SW 1271 (cell line): ENCODE measurements at places on chromosomes 3 and 15.

GRCh38 chr15:37104424-37104981 is 4.2 kb upstream of the MEIS2 start:
- no peak for DNase-seq

- DNase-seq = no peak
Measured at GRCh38 chr3:79368403-79368802, 399.4 kb downstream of the ROBO1 start.

DNA sequence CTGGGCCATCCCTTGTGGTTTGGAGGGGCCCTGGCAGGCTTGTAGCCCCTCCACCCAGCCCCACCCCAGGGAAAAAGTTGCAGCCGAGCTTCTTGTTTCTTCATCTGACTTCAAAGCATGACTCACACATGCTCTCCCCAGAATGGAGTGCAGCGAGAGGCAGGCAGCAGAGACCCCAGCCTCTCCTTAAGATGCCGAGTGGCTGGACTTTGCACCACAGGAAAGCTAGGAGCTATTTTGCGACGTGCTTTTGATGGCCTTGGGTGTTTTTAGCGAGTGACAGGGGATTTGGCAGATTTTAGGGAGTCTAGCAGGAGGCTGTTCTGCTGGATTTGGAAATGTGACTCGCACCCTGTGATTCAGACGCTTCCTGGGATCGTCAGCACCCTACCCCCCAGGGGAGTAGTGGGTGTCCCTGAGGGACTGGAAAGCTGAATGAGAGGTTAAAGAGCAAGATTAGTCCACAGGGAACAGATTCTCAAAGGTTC is 14.2 kb downstream of the BAHD1 start:
- no peak for DNase-seq

DNA sequence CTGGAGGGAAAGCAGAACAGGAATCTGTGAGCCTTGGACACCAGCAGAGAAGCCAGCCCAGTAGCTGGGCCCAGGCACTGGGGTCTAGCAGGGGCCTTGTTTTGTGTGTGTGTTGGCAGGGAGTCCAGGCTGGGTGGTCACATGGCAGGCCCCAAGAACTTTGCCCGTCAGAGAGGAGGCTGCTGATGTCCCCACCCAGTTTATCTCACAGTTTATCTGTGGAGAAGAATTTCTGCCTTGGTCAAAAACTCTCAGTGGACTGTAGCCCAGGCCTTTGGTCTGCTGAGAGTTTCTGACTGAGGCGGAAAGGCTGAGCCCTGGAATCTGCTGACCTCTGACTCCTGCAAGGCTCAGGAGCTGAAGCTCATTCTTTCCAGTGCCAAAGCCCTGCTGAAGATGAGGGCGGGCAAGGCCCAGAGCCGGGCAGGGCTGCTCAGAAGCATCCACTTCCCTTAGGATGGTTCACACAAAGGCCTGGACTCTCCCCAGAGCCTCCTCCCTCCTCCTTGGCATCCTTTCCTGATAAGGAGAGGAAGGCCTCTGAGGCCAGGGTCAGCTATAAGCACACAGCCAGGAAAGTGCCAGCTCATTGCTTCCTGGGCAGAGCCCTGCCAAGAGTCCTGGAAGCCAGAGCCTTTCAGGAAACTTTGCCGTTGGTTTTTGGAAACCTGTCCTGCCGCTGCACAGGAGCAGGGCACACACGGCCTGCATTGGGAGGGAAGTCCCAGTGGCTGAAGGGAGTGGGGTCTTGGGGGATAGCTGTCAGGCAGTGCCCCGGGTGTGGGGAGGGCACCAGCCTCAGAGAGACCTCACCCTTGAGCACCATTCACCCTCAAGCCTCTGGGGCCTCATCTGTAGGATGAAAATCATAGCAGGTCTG is 37.2 kb upstream of the SLCO2A1 start:
- DNase-seq = no peak

DNA sequence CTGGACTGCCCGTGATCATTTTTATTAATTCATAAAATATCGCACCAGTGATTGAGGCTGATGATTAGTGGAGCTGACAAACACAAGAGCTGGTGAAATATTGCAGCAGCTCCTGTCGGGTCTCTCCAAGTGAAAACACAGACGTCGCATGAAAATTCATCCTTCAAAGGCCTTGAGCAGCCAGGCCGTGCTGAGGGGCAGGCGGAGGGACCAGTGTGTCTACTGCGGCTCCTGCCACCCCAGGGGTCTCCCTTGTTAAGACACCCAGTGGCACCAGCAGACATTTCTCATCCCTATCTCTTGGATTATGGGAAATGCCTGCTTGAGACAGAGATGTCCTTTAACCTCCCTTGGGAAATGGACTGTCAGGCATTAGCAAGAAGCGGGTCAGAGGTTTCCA is 289.4 kb upstream of the TLE3 start:
- DNase-seq = no peak

DNA sequence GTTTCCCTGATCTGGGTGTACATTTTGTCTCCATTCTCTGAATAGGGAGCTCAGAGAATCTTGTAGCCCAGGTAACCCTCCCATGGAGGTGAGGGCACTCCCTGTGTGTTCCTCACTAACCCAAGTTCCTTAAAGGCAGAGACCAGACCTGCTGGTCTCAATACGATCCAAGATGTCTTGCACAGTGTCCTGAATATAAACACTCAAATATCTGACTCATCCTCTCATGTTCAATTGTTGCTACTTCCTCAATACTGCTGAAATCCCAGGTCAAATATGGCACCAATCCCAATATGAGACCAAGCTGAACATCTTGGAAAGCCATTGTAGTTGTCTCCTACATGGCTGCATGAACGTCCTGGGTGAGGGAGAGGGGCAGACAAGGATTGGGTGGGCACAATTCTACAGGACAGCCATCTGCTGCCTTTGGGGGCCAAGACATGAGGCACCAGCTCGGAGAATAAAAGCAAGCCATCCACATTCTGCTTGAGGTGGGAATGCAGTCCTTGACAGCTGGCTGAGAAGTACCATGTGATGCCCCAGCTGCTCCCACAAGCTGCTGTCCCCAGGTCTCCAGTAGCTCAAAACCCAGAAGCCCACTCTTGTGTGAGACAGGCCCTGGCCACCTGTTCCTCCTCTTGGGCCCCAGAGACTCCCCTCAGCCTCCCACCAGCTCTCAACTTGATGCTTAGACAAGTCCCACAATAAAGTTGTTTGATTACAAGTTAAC is 18.2 kb downstream of the TBC1D2B start:
- DNase-seq = no peak

- DNase-seq = no peak
Measured at GRCh38 chr3:119669906-119670570, 7.2 kb downstream of the COX17 start.

GRCh38 chr15:42404461-42405235 is 45.3 kb downstream of the CAPN3 start:
- DNase-seq = no peak

- DNase-seq = no peak
Measured at GRCh38 chr3:104909721-104910120, 457.0 kb upstream of the ALCAM start.

- no peak for DNase-seq
Measured at GRCh38 chr3:69181592-69182211, 59.3 kb upstream of the LMOD3 start.

GRCh38 chr3:61819861-61820260 is 258.5 kb downstream of the PTPRG start:
- DNase-seq = no peak

DNA sequence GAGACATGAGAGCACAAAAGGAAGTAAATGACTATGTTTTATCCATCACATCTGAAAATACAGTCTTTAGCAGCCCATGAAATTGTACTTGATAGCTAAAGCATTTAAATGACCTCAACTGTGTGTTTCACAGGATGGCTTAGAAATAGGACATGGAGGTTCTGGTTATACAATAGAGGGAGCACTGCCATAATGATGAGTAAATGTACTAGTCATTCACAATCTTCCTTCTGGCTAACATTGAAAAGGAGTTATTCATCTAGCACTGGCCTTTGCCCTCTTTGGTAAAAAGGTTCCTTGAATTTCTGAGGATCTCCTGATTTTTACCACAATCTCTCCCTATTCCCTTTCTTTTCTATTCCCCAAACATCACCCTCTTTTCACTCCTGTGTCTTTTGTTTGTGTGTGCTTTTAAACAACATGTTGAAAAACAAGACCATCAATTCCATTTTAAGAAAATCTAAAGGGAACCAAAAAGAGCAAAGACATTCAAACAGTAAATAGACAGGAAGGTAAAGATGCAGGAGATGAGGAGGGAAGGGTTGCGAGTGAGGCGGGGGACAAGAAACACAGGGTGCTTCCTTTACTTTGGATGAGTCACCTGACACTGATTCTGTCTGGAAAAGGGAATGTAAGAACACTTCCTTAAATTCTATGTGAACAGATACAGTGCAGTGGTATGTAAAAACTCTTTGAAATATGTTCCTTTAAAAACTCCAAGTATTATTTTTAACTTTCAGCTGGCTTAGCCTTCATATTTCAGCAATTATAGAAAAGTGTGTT is 619.0 kb downstream of the MECOM start:
- peak; percentile 44 for DNase-seq

DNA sequence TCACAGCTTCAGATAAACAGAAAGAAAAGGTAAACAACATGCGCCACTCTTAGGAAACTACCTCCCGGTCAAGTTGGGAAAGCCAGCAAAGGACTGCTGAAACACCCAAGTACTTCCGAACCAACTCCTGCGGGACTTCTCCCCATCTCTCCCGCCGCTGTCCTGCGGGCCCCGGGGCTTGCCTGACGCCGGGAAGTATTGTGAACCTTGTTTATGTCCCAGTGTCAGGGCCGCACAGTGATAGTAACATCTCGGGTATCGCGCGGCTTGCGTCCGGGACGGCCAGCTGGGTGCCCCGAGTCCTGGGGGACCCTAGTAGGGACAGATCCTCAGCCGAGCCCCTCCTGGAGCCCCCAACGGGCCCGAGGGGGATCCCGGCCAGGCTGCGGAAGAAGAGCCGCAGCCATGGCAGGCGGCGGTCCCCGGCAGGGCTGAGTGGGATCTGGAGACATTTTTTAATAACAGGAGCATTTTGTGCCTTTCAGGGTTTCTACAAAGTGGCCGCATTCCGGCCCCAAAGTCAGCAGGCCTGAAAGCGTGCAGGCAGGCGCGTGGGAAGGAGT is 756 bp downstream of the CLPX start:
- DNase-seq = no peak

DNA sequence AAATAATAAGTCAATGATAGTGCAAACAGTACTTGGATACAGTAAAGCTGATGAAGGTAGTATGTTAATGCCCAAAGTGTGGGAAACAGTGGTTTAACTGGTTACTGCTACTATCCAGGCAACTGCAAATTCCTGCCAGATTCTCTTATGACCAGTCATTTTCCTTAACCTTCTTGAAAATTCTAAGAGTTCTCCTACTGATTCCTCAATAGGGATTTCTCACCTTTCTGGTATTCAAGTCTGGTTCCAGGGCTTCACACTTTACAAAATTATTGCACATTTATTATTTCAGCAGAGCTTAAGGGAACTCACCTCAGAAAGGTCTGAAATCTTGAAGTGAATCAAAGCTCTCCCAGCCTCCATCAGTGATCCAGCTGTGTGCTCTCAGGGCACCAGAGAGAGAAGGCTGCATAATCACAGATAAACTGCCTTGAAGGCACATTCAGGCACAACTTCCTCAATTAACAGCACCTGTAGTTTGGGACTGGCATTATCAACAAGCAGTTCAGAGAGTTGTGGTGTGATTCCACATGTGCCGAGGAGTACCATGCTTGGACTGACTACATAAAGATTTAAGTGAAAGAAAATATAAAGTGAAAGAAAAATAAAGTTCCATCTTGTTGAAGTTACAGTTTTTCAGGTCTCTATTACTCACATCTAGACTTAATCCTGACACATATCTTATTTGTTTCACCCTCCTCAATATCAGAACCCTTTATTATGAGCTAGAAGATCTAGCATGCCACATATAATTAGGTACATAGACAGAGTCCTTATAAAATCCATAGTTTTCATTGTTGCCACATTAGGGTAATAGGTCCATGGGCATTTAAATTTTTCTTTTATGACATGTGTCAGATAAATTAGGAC is 59.5 kb upstream of the TIPARP start:
- no peak for DNase-seq

DNA sequence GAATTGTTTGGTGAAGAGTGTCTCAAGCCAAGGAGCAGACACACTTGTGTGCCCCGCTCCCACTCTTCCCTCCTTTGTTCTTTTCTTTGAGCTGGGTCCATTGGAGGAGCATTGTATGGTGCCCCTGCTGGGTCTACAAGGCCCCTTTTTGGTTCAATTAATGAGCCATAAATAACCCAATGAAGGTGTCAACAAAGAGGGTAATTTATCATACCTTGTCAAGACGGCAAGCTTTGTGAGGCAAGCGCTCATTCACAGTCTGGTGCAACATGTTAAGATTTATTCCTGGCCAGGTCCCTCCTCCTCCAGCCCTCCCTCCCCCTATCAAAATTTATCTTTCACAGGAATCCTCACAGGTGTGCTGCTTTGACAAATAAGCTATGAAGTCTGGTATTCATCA is 300.1 kb downstream of the RORA start:
- no peak for DNase-seq

GRCh38 chr15:101710806-101711205 is 13.5 kb downstream of the TARS3 start:
- DNase-seq = peak; percentile 56

DNA sequence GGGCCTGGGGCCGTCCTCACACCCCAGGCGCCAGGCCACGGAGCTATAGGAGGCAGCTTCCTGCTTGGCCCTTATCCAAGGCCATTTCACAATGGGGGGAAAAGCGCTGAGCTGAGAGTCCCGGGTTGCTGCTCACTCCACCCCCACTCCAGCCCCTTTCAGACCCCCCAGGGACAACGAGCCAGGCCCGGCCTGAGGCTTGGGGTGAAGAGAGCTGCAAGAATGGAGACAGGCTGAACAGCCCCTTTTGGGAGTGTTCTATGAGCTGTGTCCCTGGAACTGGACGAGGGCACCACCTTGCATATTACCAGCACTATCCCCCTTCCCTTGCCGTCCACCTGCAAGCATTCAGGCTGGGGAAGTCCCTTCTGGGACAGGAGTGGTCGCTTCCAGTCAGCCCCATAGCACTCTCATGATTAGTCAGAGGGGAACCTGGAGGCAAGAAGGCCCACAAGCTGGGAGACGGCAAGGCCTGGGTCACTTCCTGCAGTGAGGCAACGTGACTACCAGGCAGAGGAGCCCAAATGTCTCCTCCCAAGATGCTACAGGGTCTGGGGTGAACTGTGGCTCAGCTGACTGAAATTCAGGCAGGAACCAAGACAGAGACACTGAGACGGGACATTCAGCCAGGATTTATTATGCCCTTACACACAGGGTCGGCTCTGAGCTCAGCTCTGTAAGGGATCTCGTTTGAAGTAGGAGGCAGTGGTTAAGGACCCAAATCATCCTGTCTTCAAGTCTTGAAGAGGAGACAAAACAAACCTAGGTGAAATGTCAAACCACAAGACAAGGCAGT is 8.6 kb upstream of the SRP14 start:
- DNase-seq = no peak

DNA sequence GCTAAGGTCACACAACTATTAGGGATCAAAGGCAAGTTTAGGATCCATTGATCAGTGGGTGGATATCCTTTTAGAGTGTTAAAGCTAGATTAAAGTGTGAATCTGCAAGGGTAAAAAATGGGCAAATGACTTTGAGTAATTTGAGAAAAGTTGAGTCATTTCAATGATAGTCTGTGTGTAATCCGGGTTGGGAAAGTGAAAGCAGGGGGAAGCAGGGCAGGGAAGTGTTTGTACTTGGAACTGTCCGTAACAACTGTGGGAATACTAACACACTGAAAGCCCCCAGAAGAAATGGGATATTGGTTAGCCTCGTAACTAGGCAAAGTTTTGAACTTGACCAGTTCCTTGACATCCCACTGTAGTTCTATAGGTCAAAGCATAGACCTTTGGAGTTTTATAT is 187.2 kb upstream of the SLITRK3 start:
- DNase-seq = no peak

GRCh38 chr3:11350374-11350773 is 78.2 kb downstream of the ATG7 start:
- DNase-seq = no peak

GRCh38 chr3:178434206-178434805 is 101.9 kb upstream of the KCNMB2 start:
- no peak for DNase-seq
